Activated CD4-positive, alpha-beta T cell treated with anti-CD3 and anti-CD28 coated beads for 24 hours (primary cell): ENCODE measurements at places on chromosomes 2 and 18.

GRCh38 chr2:6937157-6937556 lies 19.9 kb downstream of the RNF144A start:
- DNase-seq, result no peak

GRCh38 chr2:133884739-133885381 lies 316.6 kb upstream of the NCKAP5 start:
- DNase-seq, result no peak

DNA sequence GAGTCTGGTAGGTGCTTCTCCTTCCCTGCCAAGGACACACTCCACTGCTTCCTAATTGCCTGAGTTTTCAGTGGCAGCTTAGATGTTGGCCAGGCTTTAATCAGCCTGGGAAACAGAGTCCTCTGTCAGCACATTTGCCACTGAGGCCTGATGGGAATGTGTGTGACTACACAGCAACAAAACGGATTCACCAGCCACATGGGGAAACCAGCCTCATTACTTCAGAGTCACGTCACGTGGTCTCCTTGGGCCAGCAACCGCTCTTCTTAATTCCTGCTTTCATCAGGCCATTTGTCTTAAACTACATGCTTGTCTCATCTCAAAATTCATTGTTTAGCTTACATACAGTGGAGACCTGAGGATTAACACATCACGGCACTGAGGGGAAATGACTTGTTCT lies 93.9 kb upstream of the LTBP1 start:
- no peak for DNase-seq

DNA sequence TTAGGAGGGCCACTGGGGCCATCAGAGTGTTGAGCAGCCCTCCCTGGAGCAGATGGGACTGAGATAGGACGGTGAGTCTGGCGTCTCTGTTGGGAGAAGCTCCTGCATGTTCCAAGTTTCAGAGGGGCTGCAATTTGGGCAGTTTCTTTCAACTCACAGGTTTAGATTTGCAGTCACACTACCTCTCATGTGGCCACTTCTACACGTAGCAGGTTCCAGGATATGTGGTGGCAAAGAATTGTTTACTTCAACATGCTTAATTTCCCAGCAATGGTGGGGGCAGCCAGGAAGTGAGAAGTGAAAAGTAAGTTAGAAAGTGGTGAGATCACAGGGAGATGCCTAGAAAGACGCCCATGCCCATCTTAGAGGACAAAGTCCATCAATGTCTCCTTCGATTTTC lies 9.3 kb downstream of the NCK2 start:
- no peak for DNase-seq

GRCh38 chr2:176494949-176495353 lies 225.7 kb downstream of the MTX2 start:
- DNase-seq, result no peak
